Left lung (tissue), 14 donors: ENCODE measurements at places on chromosomes 6 and 20. TPM values are rescaled to one million over a fixed set of nuclear protein-coding genes. Genes with fewer than 3 reads are reported as not detected.

- H3K4me1 ChIP-seq, result peaks cover 68% of the 10 kb centered on the region
- no peaks in the 10 kb centered on the region for H3K36me3 ChIP-seq
- DNase-seq, result no peak
Observed at GRCh38 chr6:163530406-163530805, 115.9 kb downstream of the QKI start.

- DNase-seq, result no peak
- H3K27me3 ChIP-seq, result no peaks in the 10 kb centered on the region
- H3K4me1 ChIP-seq, result no peaks in the 10 kb centered on the region
- no peak overlapping the region for H3K27ac ChIP-seq
- H3K36me3 ChIP-seq, result no peaks in the 10 kb centered on the region
- no peak overlapping the region for H3K4me3 ChIP-seq
Observed at GRCh38 chr20:14777591-14777990, 440.2 kb upstream of the FLRT3 start.

DNA sequence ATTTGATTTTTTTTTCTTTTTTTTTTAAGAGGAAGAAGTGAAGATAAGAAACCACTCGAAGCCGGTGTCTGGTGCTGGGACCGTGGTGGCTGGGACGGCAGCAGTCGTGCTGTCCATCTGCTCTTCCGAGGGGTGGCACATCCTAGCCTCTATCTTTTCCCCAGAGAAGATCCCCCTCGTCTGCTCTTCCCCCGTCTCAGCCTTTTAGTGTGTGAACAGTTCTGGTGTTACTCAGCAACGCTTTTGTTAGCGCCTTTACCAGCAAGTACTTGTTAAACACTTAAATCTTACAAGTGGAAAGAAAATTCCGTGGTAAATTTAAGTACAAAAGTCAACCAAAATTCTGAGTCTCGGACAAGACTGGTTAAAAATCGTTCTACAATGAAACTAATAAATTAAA, 90.1 kb downstream of the RSPH3 start:
- H3K36me3 ChIP-seq, result no peaks in the 10 kb centered on the region
- H3K4me1 ChIP-seq, result peaks cover 4% of the 10 kb centered on the region
- DNase-seq, result no peak
- H3K27ac ChIP-seq, result peak overlapping the region; percentile 47
- no peaks in the 10 kb centered on the region for H3K27me3 ChIP-seq

Gene RHAG
- total RNA-seq, result not detected
